Effector memory CD4-positive, alpha-beta T cell (primary cell): ENCODE measurements at places on chromosomes 7 and 10.

GRCh38 chr7:141016349-141016748 is 1.6 kb upstream of the MRPS33 start:
- DNase-seq = no peak

GRCh38 chr7:74718336-74718735 is 55.5 kb upstream of the NCF1 start:
- no peak for DNase-seq

GRCh38 chr10:89639326-89639725 is 5.7 kb downstream of the PANK1 start:
- no peak for DNase-seq

DNA sequence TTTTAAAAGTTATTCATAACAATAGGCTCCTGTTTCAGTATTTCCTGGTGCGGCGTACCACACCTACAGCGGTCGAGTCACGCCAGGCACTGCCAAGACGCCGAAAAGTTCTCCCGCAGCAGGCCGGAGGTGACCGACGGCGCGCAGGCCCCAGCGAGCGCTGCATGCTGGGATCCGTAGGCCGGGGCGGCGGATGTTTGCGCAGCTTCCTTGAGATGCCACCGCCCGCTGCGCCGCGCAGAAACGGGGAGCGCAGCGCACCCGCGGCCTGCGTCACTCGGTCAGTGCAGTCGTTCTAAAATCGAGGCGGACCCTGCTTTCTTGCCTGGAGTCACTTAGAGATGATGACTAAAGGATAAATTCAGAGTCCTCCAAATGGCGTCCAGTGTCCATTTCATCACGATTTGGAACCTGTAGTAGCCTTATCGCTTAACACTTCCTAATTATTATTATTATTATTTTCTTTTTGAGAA is 1.3 kb upstream of the KIF11 start:
- peak; percentile 79 for DNase-seq

GRCh38 chr7:149188213-149188612 is 7.1 kb upstream of the ZNF282 start:
- no peak for DNase-seq

DNA sequence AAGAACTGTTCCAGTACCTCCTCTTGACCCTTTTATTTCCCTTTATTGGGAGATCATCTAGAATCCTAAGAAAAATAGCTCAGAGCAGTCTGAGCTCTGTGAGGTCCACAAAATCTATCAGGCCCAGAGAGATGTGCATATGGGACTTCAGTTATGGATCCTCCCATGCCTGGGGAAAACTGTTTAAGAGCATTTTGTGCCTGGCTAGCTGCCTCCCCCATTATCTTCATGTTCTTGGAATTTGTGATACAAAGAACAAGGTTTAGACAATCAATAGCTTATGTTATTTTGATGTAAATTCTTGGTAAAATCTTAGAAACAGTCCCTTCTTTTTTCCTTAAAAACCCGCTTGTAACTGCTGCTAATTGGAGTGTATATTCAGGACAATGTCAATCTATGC is 75.2 kb downstream of the USP6NL start:
- DNase-seq = no peak

DNA sequence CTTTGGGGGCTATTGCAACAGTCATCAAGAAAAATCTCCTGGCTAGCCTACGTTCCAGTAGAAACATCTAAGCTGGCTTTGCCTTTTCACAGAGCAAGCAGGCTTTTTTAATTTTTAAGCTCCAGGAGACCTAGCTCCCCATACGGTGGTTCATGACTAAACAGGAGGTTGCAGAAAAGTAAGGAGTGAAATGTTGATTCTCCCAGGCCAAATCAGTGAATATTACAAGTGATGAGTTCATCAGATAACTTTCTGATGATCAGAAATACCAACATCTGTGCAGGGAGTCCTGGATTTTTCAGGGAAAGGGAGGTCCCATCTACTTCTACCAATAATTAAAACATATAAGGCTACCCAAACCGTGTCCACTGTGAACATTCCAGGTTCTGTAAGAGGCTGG is 477.3 kb upstream of the CELF2 start:
- no peak for DNase-seq

GRCh38 chr10:72087969-72088888 is at the start of gene SPOCK2:
Gene SPOCK2 (minus strand): TSS chr10:72088551. CDS start chr10:72088328, 223 bp downstream.
- DNase-seq = peak; percentile 77

- DNase-seq = no peak
Measured at GRCh38 chr10:111138544-111138943, 61.7 kb downstream of the ADRA2A start.

- no peak for DNase-seq
Measured at GRCh38 chr7:141366091-141366621, 185.1 kb upstream of the AGK start.

DNA sequence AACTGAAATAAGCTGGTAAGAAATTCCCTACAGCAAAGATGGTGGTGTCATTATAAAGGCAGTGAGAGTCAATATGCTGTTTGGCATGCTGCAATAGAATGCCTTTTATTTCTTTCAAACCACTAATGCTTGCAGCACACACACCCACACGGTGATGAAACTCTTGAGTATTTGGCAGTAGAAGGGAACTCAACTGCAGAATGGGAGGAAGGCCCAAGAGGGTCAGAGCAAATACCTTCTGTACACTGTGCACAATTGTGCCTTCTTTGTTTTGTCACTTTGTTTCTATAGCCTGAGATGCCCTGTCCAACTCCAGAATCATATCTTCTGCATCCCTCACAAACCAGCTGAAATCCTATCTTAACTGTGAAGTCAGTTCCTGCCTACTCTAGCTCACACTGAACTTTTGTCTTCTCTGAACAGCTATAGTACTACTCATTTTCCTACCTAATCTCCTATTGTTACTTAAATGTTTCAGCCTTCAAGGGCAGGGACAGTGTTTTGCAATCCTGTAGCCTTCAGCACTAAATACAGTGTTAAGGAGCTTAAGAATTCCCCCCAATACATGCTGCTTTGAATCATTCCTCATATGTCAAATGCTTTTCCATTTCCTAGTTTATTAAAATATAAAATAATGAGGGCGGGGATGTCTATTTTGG is 22.2 kb downstream of the MMS19 start:
- DNase-seq = no peak

DNA sequence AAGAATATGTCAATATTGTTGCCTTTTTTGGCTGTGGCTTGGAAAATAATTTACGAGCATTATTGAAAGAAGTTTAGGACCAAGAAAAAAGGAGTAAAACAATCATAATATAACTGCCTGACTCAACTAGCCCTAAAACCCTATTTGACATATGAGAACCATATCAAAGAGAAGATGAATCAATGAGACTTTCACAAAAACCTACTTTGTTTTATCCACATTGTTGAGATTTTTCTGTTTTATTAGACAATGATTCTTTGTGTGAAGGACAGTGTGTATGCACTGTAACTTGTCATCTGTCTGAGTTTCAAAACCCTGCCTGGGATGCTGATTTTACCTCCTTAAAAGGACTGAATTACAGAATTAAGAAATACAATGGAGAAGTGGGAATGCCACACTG is 19.0 kb downstream of the SOSTDC1 start:
- DNase-seq = no peak

- no peak for DNase-seq
Measured at GRCh38 chr7:11120068-11120664, 146.5 kb downstream of the PHF14 start.

DNA sequence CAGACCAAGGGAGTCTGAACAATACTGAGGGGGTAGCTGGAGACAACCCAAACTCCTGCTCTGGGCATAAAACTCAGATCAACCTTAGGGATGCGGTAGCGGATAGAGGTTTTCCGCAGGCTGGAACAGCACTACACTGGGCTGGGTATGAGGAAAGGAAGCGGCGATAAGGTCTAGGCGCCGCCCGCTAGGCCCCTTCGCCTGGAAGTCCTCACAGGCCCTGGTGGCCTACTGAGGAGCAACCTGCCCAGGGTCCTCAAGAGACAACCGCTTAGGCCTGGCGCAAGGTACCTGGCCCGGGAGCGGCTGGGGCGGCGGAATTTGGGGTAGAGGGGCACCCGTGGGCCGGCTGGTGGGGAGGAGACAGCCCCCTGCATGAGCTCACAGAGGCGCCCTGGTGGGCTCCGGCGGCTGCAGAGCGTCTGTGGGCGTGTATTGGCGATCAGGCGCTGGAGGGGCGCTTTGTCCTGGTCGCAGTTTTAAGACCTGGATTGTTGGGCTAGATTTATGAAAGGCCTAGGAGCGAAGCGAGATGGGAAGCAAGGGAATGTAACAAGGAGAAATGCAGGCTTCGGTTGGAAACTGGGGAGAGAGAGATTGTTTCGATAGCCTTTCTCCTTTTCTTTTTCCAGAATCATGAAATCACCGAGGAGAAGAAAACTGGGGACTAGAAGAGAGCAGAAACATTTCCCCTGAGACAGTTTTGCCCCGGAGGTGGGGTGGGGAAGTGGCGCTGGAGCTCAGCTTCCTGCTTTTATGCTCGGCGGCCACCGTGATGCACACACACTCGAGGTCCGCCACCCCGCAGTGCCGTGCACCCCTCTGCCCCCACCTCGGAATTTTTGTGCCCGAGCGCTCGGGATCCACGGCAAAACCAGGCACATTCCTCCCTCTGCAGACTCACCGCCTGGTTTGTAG is 2.4 kb upstream of the NKX2-3 start:
- DNase-seq = no peak

DNA sequence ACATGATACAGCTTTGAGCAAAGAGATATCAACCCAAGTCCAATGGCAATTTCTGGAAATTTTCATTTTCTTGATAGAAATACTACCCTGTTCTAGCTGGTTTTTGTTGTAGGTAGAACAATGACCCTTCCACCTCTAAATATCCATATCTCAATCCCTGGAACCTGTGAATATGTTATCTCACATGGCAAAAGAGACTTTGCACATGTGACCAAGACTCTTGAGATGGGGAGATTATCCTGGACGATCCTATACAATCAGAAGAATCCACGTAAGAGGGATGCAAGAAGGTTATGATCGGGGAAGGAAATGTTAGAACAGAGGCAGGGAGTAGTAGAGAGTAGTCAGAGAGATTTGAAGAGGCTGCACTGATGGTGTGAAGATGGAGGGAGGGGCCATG is 124.9 kb downstream of the CCDC71L start:
- no peak for DNase-seq

DNA sequence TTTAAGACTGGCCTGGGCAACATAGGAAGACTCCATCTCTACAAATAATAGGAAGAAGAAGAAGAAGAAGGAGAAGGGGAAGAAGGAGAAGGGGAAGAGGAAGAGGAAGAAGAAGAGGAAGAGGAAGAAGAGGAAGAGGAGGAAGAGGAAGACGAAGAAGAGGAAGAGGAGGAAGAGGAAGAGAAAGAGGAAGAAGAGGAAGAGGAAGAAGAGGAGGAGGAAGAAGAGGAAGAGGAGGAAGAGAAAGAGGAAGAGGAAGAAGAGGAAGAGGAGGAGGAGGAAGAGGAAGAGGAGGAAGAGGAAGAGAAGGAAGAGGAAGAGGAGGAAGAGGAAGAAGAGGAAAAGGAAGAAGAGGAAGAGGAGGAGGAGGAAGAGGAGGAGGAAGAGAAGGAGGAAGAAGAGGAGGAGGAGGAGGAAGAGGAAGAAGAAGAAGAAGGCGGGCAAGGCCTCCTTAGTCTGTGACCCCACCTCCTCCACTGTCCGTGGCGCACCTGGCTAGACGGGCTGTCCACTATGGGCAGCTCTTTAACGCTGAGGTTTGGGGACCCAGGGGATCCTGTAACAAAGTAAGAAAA is 28.8 kb upstream of the ZFAND2A start:
- DNase-seq = no peak

GRCh38 chr10:132117146-132117545 is 51.4 kb downstream of the JAKMIP3 start:
- DNase-seq = no peak

- no peak for DNase-seq
Measured at GRCh38 chr10:70315815-70316214, 32.0 kb upstream of the NPFFR1 start.

DNA sequence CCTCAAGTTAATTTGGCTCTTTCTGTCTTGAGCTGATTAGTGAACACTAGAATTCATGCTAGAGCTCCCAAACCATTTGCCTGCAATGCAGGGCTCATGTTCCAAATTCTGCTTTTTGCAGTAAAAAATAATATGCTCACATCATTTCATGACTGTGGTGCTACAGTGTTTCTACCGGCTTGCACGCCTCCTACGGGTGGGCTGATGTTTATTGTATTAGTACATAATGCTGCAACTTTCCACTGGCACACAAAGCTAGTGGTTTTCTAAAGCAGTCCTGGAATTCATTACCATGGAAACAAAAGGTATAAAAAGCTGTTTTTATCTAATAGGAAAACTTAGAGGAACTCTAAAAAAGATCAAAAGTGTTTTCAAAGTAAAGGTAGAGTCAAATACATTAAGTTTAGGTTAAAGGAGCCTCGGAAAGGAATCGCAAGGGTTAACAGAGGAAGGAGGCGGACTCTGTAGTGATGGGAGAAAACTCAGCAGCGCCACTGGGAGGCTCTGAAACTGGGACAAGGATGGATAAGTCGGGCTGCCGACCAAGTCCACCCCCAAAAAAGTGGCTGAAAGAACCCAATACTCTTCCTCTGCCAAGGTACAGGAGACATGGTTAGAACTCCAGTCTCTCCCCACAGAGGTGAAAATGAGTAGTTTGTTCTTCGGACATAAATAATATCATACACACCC is 25.9 kb downstream of the GRM8 start:
- no peak for DNase-seq

DNA sequence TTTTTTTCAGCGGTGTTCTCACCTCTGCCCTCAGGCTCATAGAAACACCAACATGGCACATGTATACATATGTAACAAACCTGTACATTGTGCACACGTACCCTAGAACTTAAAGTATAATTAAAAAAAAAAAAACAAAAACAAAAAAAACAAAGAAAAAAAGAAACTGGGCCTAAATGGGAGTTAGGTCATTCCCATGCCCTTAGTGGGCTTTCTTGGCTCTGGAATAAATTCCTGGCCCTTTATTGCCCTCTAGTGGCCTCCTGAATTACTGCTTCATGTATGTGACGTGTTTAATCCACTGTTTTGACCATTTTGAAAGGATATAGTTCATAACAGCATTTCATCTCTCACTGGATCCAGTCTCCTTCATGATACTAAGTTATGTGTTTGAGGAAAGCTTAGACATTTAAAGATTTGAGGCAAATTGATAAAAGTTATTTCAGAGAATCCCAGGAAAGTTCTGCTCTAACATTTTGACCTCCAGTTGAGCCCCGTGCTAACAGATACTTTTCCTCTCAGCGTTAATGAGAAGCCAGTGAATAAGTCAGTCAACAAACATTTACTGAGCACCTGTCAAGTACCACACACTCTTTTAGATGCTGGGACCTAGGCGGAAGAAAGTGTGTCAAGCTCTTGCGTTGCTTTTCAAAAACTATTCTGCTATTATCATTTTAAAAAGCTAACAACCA is 54.7 kb upstream of the SYPL1 start:
- no peak for DNase-seq

DNA sequence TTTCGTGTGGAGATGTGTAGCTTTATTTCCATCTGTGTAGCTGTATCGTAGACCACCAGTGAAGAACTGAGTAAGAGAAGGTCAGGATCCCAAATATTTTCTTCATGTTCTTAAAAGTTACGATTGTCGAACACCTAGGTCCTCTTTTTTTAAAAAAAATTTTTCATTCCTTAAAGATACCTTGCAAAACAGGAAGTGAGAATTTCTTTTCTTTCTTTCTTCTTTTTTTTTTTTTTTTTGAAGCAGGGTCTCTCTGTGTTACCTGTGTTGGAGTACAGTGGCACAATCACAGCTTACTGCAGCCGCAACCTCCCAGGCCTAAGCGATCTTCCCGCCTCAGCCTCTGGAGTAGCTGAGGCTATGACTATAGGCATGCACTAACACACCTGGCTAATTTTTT is 60.8 kb downstream of the PHTF2 start:
- DNase-seq = no peak
